ENCODE measurements at places on chromosomes 7 and 10. TPM values are rescaled to one million over a fixed set of nuclear protein-coding genes. Genes with fewer than 3 reads are reported as not detected.

Gene SPDYE8
- total RNA-seq: not detected

Gene CAPZA2
- total RNA-seq: 127 TPM

Gene GJD4
- not detected for total RNA-seq

Gene PHYHIPL
- not detected for total RNA-seq

Gene ZNF479
- not detected for total RNA-seq

Gene CUZD1
- total RNA-seq: 0.31 TPM

Gene PNLIPRP3
- total RNA-seq: not detected

Gene PDZD7
- total RNA-seq: 0.59 TPM

Gene SYNPO2L
- total RNA-seq: 167 TPM

Gene RASA4B
- 7.5 TPM for total RNA-seq

Gene ANKRD7
- total RNA-seq: 1.1 TPM

Gene PIP
- total RNA-seq: not detected

Gene CLDN4
- total RNA-seq: 0.41 TPM

Gene OR6B1
- not detected for total RNA-seq

Gene CRYGN
- total RNA-seq: 0.90 TPM

Gene CCSER2
- 91.6 TPM for total RNA-seq

Gene ZNF273
- 1.1 TPM for total RNA-seq

Gene NCAPG2
- 2.8 TPM for total RNA-seq

Gene HYAL4
- 0.28 TPM for total RNA-seq

Gene ZNF789
- 0.48 TPM for total RNA-seq

Gene IGFBP3
- 251 TPM for total RNA-seq
